ENCODE measurements at places on chromosomes 7 and 10.

DNA sequence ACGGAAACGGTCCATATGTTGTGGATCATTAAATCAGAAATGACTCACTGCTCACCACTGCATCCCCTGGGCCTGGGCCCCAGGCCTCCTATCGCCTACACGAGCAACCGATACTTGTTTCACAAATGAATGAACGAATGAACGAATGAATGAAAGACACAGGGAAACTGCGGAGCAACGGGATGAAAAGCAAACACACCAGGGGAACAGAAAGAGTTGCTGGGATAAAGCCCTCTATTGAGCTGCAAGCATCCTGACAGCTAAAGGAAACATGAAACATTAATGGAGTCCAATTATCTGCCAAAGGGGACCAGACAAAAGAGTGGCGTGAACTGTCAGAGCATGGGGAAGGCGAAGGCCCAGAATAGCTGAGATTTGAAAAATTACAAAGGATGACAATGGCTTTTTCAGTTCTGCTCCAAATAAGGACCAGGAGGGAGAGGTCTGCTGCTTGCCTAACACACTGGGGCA is 92.1 kb downstream of the GRB10 start:
- no peak for DNase-seq

- no peak for DNase-seq
These were observed 90.5 kb downstream of the PLXNA4 start for GRCh38 chr7:132485600-132486273.

DNA sequence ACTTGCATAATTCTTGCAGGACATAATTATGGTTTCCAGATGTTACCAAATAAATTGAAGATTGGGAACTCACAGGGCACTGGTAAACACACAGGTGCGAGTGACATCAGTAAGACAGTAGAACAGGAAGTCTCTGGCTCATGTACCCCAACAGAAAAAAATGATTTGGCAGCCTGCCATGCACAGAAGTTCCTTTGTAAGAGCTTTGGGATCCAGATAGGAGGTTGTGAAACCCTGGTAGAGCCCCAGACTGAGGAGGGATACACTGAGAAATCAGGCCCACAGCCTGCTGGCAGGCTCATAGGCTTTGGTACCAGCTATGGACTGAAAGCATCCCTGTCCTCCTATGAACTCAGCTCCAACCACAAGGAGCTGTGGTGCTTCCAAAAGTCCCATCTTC is 118.0 kb downstream of the COBL start:
- no peak for DNase-seq

DNA sequence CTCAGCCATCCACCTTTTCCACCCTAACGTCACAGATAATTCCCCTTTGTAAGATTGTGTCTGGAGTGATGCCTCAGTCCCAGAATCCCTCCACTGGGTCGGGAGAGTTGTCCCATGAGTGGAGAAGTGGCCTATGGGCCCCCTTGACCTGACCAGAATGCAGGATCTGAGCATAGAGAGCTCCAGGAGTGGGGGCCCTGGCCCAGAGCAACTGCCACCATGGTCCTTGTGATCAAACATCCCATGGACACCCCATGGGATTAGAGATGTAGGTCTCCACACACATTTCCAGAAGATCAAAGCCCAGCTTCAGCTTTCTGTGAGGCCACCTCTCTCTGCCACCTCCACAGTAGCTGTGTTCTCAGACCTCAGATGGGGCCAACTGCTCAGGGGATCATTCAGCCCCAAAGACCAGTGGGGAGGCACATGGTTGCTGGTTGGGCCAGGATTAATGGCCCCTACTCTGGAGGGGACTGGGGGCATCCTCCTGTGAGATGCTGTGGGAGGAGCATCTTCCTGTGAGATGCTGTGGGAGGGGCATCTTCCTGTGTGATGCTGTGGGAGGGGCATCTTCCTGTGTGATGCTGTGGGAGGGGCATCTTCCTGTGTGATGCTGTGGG is 28.5 kb upstream of the DPYSL4 start:
- no peak for DNase-seq

GRCh38 chr7:136657482-136657921 is 210.9 kb upstream of the CHRM2 start:
- peak; percentile 18 for DNase-seq

- no peak for DNase-seq
These were observed 23.5 kb upstream of the NKX6-2 start for GRCh38 chr10:132809232-132810140.

GRCh38 chr7:114087653-114088469 is 169.1 kb upstream of the PPP1R3A start:
- DNase-seq = no peak

- DNase-seq = no peak
These were observed 12.8 kb downstream of the FLNC start for GRCh38 chr7:128842674-128843641.

- no peak for DNase-seq
These were observed 6.9 kb upstream of the GPR85 start for GRCh38 chr7:113093561-113093960.
